ENCODE measurements at places on chromosomes 12 and 14. TPM values are rescaled to one million over a fixed set of nuclear protein-coding genes. Genes with fewer than 3 reads are reported as not detected.

GRCh38 chr14:30002859-30003258 is 75.2 kb upstream of the PRKD1 start:
- no peaks in the 10 kb centered on the region for H3K27me3 ChIP-seq
- no peak overlapping the region for H3K27ac ChIP-seq
- no peak for DNase-seq
- H3K4me3 ChIP-seq = no peak overlapping the region
- H3K36me3 ChIP-seq = no peaks in the 10 kb centered on the region

DNA sequence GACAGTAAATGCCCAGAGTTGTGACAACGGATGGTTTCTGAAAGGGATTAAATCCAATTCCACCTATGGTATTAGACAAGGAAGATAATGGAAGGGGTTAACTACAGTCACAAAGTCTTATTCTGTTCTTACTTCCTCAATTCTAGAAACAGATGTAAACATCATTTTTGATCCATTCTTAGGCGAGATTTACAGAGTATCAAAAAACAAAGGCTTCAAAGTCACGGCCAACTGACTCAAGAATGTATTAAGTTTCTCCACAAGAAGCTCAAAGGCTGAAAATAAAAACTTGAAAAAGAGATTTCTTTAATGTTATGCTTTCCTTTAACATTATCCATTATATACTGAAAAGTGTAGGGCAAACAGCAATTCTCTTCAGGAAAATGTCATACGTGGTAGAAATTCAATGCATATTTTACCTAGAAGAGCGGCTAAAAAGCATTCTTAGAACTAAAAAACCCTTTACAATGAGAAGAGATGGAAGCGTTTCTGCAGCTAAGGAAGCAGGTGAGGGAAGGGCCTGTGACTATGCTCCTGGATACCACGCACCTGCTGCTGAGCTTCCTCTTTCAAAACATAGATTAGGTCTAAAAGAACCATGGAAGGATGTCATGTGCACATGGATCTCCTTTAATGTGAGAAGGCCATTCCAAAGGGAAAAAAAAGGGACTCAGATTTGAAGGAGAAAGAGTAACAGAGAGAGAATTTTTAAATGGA is 185.8 kb downstream of the STXBP6 start:
- no peak overlapping the region for H3K4me3 ChIP-seq
- H3K27ac ChIP-seq = no peak overlapping the region
- no peak for DNase-seq
- peaks cover 3% of the 10 kb centered on the region for H3K4me1 ChIP-seq
- H3K27me3 ChIP-seq = peaks cover 5% of the 10 kb centered on the region

GRCh38 chr14:104515059-104515810 is 64.3 kb upstream of the C14orf180 start:
- H3K27me3 ChIP-seq = peaks cover 10% of the 10 kb centered on the region
- H3K36me3 ChIP-seq = no peaks in the 10 kb centered on the region
- no peak overlapping the region for H3K27ac ChIP-seq
- no peaks in the 10 kb centered on the region for H3K4me1 ChIP-seq

DNA sequence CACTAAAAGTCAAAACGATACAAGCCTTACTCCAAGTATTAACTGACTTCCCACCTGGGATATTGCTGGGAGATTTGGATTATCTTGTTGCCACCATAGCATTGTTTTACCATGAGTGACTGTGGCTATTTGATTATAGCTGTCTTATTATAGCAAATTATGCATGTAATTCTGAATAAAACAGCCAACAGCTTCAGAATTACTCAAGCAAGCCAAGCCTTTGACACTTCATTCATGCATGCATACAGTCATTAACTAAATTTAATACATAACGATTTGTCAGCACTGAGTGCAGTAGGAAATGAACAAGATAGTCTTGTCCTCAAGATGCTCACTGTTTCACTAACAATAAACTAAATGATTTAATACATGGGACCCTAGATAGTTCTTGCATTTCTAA is 133.0 kb upstream of the FRMD6 start:
- no peak overlapping the region for H3K27ac ChIP-seq
- H3K4me3 ChIP-seq = no peak overlapping the region
- H3K4me1 ChIP-seq = no peaks in the 10 kb centered on the region

DNA sequence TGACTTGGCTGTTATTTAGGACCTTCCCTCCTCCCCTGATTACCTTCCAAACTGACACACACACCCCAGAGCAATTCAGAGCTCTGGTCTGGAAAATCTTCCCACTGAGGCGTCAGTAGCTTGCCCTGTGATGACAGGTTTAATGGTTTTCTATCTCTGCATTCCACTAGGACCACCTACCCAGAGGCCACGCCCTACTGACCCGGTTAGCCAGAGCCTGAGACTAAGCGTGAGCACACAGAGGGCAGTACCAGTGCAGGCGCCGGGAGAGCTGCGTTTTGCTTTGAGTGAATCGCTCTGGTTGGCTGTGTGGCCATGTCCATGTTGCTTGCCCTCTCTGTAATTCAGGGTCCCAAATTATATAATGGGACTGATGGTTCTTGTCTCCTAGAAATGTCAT is 36.2 kb upstream of the ATP2A2 start:
- H3K27ac ChIP-seq = no peak overlapping the region
- DNase-seq = no peak

GRCh38 chr12:4012977-4013968 is 140.1 kb upstream of the PARP11 start:
- no peaks in the 10 kb centered on the region for H3K36me3 ChIP-seq
- DNase-seq = no peak
- H3K27me3 ChIP-seq = no peaks in the 10 kb centered on the region

SLC5A8 gene
- total RNA-seq = not detected

STON2 gene
- total RNA-seq = not detected

IFNG-AS1 gene
- total RNA-seq = 3.2 TPM

KCNK10 gene
- total RNA-seq = 0.07 TPM

BICDL1 gene
- total RNA-seq = 15.1 TPM

LARP4 gene
- 48.2 TPM for total RNA-seq

KRT77 gene
- not detected for total RNA-seq

ACOT4 gene
- total RNA-seq = 1.2 TPM

SLC10A1 gene
- not detected for total RNA-seq

All from activated B cell treated with CpG ODN at 0.5 μM for 24 hours (primary cell).